Esophagus muscularis mucosa (tissue), 4 donors: ENCODE measurements at places on chromosomes 2 and 18. TPM values are rescaled to one million over a fixed set of nuclear protein-coding genes. Genes with fewer than 3 reads are reported as not detected.

DNA sequence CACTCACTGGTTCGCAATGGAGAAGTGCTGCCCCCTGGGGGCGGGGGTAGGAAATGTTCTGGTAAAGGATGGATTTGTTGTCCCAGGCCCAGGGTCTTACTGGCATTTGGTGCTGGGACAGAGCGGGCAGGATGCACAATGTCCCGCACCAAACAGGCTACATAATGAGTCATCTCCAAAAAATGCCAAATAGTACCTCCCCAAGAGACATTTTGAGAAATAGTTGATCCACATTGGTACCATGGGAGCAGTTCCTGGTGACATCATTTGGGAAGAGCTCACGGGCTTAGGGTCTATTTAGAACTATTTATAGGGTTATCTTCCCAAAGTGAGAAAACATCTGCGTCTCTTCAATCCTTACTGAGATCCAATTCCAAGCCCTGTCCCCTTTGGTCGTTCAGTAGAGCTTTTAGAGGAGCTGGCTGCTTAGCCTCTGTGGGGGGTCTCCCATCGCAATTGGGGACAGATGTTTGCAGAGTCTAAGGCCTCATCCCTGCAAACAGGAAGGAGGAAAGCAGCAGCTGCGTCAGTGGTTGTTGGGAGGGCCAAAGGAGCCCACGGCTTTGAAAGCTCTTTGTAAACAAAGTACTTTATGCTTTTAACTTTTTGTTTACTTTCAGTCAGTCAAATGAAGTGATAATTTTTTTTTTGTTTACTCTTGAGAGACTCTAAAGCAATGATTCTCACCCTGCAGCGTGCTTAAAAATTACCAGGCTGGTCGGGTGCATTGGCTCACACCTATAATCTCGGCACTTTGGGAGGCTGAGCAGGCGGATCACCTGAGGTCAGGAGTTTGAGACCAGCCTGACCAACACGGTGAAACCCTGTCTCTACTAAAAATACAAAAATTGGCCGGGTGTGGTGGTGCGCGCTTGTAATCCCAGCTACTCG is 49.3 kb downstream of the GREB1 start:
- DNase-seq: peak; percentile 95

DNA sequence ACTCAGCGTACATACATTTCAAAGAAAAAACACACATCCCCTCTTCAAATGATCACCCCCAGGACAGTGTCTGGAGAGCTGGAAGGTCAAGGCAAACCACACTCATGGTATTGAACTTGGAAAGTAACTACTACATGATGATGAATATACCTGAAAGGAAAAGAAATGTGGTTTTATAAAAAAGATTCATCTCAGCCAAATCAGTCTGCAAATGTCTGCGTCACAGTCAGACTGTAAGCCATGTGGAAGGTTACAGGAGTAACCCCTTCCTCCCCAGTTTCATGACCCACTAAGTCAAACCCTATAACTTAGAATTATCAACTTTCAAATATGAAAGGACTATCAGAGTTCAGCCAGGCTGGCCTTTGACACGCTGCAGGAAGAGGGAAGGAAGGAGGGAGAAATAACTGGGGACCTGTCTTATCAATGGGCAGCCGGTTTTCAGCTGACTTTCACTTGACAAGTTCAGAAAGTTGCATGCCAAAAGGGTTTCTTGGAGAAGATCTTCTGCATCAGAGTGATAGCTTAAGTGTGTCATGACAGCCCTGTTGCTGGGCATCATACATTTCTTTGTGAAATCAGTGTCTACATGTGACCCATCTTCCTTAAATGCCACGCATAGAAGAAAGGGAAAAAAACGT is 7.0 kb upstream of the BMP10 start:
- no peak for DNase-seq

GRCh38 chr2:6893876-6894482 is 16.4 kb downstream of the RSAD2 start:
- no peak for DNase-seq

DNA sequence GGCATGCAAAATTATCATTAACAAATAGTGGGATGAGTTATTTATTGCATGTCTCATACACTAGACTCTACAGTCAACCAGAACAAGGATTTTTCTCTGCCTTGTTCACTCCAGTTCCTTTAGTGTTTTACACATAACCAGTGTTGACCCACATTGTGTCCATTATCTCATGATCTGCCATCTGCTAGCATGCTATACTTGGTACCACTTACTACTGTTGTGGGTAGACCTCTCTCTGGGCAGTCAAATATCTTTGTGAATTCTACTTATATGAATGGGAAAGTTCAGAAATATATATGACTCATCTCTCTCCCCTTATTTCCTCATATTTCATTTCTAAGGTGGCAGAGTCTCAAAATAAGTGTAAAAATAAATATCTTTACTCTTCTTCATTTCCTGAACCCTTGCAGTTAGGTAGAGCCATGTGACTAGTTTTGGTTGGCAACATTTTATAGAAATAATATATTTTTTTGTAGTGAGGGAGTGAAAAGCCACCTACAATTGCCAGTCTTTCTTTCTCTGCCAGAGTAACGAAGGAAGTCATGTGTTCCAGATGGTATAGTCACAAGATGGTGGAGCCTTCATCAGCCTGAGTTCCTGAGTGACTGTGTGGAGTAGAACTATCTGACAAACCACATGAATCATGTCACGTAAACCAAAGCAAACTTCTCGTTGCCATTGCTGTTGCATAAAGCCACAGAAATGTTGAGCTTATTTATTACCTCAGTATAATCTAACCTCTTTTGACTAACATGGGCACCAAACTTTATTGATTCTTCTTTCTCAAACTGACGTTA is 704.0 kb downstream of the RNF144A start:
- DNase-seq: peak; percentile 50

- no peak for DNase-seq
These were observed 263.1 kb upstream of the CHAC2 start for GRCh38 chr2:53504507-53504906.

The GATA6 gene
- 9.5 TPM for total RNA-seq

DNA sequence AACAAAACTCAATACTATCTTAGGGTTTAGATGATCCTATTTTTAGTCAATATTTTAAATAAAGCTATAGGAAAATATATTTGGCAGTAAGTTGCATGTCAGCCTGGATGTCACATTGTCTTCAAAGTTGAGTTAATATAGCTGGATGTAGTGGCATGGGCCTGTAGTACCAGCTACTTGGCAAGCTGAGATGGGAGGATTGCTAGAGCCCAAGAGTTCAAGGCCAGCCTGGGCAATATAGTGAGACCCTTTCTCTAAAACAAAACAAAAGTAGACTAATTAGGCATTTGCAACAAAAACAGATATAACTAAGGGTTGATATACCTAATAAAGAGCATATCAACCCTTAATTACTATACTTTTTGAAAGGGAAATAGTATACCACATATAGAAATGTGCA is 254.6 kb upstream of the KCNJ3 start:
- no peak for DNase-seq

DNA sequence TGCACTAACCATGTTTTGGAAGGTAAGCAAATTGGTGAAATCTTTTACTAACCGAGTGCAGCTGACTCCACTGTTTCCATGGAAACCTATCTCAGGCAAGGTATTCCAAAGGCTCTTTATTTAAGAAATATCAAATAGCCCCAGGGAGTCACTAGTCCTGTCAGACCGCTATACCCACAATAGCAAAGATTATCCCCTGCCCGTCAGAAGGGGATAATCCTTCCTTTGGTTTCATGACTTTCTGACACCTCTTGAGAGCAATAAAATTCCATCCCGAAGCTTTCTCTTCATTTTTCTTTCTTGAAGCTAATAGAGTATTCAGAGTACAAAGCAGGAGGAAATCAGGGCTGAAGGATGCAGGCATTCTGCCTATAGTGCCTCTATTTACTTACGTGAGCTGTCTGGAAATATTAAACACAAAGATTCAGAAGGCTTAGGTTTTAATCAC is 34.7 kb upstream of the MAP2 start:
- DNase-seq: no peak

GRCh38 chr18:901761-902160 is 2.9 kb upstream of the ADCYAP1 start:
- no peak for DNase-seq

- DNase-seq: no peak
These were observed 477.2 kb downstream of the TRIB2 start for GRCh38 chr2:13193900-13194299.

GRCh38 chr18:67318651-67319050 is 197.9 kb downstream of the DSEL start:
- no peak for DNase-seq

DNA sequence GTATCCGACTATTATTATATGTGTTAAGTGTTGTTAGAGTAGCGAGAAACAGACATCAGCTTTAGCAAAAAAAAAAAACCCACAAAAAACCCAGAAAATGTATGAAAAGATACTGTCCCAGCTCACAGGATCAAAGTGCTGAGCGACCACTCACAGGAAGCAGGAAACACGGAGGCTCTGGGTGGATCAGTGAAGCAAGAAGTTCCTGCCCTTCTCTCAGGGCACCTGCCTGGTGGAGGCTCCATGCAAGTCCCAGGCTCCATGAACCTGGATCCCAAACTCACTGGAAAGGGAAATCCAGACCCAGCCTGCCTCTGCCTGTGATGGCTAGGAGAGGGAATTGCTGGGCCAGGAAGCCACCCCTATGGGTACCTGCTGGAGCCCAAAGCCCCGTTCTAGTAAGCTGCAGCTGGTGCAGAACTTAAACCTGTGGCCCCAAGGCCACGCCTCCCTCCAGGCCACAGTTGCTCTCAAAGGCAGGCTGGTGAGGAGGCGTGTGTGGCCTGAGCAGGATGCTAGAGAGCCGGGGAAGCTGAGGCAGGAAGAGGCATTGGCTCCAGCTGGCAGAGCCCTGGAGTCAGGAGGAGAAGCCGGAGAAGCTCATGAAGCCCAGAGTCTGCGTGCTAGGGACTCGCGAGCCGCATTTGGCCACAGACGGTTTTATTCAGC is 63.5 kb upstream of the TAF1B start:
- no peak for DNase-seq

The SERPINB5 gene
- total RNA-seq: not detected

The SLC4A5 gene
- 1.6 TPM for total RNA-seq

The ADD2 gene
- total RNA-seq: 7.0 TPM

DNA sequence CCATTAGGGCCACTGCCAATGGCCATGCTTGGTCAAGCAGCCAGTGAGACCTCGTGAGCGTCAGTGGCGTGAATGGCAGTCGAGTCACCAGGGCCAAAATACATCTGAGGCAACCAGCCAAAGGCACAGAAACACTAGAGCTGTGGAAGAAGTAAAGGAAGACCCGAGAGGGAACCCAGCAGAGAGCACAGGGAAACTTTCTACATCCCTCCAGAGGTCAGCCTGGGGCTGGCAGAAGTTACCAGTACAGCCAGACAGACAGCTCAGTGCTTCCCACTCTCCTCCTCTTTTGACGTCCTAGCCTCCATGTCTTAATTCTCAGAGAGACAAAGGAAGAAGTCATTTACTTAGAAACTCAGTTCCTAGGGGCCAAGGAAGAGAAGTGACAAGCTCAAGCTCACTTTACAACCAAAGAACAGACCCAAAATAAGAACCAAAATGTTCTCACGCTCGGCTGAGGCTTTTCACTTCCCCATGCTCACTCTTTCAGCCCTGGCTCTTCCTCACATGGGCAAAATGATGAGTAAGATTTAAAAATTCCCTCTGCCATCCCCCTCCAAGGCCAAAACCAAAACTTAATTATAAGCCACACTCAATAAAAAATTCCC is 8.7 kb downstream of the CYRIA start:
- DNase-seq: peak; percentile 91

DNA sequence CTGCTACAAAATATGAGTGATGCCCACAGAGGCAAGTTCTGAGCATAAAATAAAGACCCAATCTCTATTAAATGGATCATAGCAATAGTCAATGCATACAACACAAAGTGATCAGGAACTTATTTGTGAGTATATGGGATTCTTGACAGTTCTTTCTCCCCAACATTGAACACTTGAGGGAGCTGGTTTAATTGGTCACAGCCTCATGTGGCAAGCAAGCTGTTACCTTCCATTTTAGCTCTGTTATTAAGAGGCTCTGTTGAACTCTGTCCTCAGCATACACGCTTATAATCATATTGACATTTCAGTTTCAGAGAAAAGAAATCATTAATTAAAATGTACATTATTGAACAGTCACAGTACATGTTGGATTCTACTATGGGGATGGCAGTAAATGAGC is 37.6 kb upstream of the PAX3 start:
- no peak for DNase-seq

- DNase-seq: no peak
These were observed 81.9 kb upstream of the MYCN start for GRCh38 chr2:15858466-15858865.

DNA sequence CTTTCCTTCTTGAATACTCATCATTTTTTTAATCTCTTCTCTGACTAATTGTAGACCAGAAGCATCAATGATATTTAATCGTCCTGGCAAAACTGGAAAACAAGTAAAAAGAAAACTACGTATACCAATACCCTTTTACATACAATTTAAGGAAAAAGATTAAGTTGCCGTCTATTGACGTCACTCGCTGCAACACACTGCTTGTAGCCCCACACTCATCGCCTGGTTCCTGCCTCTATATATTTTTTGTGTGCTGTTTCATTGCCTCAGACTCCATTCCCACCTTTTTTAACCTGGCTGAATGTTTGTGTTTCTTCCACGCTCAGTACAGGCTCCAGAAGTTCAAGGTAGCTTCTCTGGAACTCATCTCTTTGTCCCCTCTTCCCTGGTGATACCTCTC is 536.2 kb downstream of the METTL4 start:
- no peak for DNase-seq

The G6PC2 gene
- total RNA-seq: not detected

DNA sequence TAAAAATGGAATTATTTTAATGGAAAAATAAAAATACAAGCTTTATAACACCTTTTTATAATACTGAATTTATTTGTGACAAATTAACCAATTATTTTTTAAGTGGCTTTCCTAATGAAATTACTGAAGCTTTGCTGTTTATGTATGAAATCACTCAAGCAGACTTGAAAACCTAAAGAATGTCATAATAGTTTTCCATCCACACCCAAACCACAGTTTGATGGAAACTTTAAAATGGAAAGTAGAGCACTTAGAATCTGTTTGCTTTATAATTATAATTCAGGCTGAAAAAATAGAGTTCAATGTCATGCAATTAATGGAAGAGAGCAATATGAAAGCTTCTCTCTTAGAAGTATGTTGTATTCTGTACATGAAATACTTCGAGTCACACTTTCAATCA is 31.6 kb upstream of the WDR75 start:
- DNase-seq: no peak

DNA sequence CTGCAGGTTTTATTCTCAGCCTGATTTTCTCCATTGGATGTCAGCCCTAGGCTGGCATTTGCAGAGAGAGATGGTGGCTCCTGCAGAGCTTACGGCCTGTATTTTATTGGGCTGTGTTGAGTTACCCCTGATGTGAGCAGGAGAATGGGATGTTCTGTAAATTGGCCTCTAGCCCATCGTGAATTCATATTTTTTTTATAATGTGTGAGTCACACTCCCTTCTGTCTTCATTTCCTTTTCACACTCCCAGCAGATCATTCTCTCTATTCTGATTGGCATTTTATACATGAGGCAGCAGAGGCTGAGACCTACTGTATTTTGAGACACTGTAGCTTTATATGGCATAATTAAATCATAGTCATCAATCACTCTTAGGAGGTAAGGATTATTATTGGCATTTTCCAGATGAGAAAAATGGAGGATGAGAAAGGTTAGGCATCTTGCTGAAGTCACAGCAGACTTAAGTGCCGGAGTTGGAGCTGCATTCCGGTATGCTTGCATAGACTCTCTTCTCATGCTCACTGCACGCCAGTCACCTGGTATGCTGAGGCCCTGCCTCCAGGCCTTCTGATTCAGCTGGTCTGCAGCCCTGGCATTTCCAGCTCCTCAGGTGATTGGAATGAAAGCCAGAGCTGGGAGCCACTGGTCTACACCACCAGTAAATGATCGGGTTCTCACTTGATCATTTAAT is 142.4 kb downstream of the NEDD4L start:
- DNase-seq: no peak

GRCh38 chr2:12017499-12018157 is 271.2 kb downstream of the LPIN1 start:
- DNase-seq: no peak
